ENCODE measurements at places on chromosomes 7 and 10.

- no peak overlapping the region for H3K27ac ChIP-seq
- no peak for DNase-seq
- peaks cover 13% of the 10 kb centered on the region for H3K27me3 ChIP-seq
- H3K36me3 ChIP-seq = no peaks in the 10 kb centered on the region
Observed at GRCh38 chr7:116395141-116395791, 104.3 kb upstream of the CAV2 start.

DNA sequence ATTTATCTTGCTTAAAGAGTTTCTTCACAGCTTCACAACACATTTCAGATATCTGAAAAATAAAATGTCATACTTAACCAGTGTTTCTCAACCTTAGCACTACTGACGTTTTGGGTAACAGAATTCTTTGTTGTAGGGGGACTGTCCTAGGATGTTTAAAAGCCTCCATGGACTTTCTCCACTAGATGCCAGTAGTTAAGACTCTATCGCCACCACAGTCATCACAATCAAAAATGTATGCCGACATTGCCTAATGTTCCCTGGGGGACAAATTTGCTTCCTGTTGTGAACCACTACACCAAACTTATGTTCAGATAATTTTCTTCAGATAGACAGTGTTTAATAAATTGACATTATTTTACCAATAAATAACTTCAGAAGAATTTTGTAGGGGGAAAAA lies 13.4 kb downstream of the NOC3L start:
- H3K4me1 ChIP-seq = peaks cover 7% of the 10 kb centered on the region
- no peaks in the 10 kb centered on the region for H3K27me3 ChIP-seq
- H3K36me3 ChIP-seq = peaks cover 65% of the 10 kb centered on the region
- DNase-seq = no peak
- no peak overlapping the region for H3K4me3 ChIP-seq
- no peak overlapping the region for H3K27ac ChIP-seq

DNA sequence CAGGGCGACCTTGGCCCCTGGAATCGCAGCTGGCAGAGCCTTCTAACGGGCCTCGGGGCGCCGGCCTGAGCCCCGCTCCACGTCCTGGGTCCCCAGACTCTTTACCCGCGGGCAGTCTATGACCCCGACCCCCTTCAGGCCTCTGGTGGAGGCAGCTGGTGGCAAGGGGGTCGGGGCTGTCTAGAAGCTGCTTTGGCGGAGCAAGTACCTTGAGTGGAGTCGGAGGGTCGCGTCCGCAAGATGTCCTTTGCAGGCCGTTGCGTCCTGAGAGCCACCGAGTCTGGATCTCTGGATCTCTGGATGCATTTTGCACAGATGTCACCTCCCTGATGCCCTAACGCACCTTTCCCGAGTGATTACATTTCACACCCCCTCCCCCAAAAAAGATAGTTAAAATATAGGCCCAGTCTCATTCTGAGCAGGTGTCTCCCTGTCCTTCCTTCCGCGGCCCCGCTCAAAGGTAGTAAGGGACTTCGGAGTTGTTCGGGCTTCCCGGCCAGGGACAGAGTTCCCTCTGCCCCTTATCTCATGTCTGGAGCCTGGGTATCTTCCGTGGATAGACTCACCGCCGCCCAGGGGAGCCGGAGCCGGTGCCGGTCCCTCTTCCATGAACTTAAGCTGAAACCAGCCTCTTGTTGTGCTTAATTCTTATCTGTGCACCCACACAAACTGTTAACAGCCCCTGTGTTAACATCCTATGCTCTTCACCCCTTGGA lies 457 bp downstream of the ACADSB start:
- DNase-seq = peak; percentile 15
- H3K36me3 ChIP-seq = peaks cover 17% of the 10 kb centered on the region
- peaks cover 53% of the 10 kb centered on the region for H3K4me1 ChIP-seq
- H3K27ac ChIP-seq = peak overlapping the region; percentile 99
- peak overlapping the region; percentile 97 for H3K4me3 ChIP-seq

DNA sequence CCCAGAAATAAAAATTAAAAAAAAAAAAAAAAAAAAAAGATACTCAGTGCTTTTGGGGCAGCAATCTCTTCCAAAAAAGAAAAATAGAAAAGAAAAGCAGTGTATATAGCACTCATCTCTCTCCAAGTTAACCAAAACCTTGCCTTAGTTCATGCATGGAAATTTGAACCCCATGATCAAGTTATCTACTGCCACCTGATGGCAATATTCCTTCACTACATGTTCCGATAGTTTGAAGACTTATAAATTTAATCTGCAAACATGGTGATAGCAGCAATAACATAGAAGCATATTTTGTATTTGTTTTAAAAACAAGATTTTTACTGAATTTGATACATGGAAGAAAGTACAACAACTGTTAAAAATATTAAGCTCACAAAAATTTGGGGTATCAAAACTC lies 48.6 kb upstream of the SLIT1 start:
- no peaks in the 10 kb centered on the region for H3K27me3 ChIP-seq
- no peak overlapping the region for H3K27ac ChIP-seq
- H3K36me3 ChIP-seq = peaks cover 7% of the 10 kb centered on the region

- H3K27me3 ChIP-seq = peaks cover 12% of the 10 kb centered on the region
- H3K4me3 ChIP-seq = no peak overlapping the region
- DNase-seq = no peak
- peaks cover 3% of the 10 kb centered on the region for H3K36me3 ChIP-seq
Observed at GRCh38 chr7:121339082-121339481, 10.3 kb downstream of the WNT16 start.

GRCh38 chr10:126393076-126393475 lies 4.8 kb upstream of the ADAM12 start:
- no peaks in the 10 kb centered on the region for H3K27me3 ChIP-seq
- peak overlapping the region; percentile 76 for H3K4me3 ChIP-seq
- H3K27ac ChIP-seq = no peak overlapping the region
- no peak for DNase-seq

- H3K4me1 ChIP-seq = no peaks in the 10 kb centered on the region
- H3K27ac ChIP-seq = no peak overlapping the region
- peaks cover 20% of the 10 kb centered on the region for H3K27me3 ChIP-seq
Observed at GRCh38 chr10:124388476-124388822, 30.3 kb downstream of the OAT start.

- no peak overlapping the region for H3K4me3 ChIP-seq
- no peaks in the 10 kb centered on the region for H3K4me1 ChIP-seq
- no peak for DNase-seq
- peaks cover 3% of the 10 kb centered on the region for H3K36me3 ChIP-seq
- H3K27me3 ChIP-seq = no peaks in the 10 kb centered on the region
Observed at GRCh38 chr7:42189535-42189934, 47.5 kb downstream of the GLI3 start.

- peaks cover 3% of the 10 kb centered on the region for H3K36me3 ChIP-seq
- H3K27ac ChIP-seq = no peak overlapping the region
- no peaks in the 10 kb centered on the region for H3K27me3 ChIP-seq
- H3K4me1 ChIP-seq = peaks cover 49% of the 10 kb centered on the region
- no peak for DNase-seq
Observed at GRCh38 chr10:74194545-74194944, 43.5 kb downstream of the ADK start.
